ENCODE measurements at places on chromosomes 2 and 18.

GRCh38 chr2:192184349-192184748 is 10.4 kb downstream of the TMEFF2 start:
- no peak for DNase-seq

- no peak for DNase-seq
Observed at GRCh38 chr2:233247744-233248143, 3.7 kb upstream of the ATG16L1 start.

DNA sequence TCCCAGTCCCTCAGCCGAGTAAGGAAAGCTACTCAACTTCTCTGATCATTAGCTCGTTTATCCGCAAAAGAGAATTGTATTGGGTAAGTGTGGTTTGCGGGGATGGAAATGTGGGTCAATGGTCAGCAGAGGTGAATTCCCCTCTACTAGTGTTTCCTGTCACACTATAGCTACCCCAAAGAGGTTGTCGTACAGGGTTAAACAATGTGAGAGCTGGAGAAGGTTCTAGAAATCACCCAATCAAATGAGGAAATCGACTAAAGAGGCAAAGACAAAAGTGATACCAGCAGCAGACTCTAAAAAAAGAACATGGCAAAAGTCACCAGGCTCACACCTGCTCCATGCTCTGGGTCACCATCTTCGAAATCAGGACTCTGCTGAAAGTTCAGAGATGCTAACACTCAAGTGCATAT is 144.7 kb upstream of the ITGA4 start:
- no peak for DNase-seq

GRCh38 chr18:62979900-62980299 is 264.6 kb downstream of the PHLPP1 start:
- peak; percentile 18 for DNase-seq

GRCh38 chr18:21656402-21656801 is 44.3 kb downstream of the SNRPD1 start:
- DNase-seq, result no peak

GRCh38 chr18:14941792-14942191 is 193.8 kb downstream of the ANKRD30B start:
- DNase-seq, result no peak

DNA sequence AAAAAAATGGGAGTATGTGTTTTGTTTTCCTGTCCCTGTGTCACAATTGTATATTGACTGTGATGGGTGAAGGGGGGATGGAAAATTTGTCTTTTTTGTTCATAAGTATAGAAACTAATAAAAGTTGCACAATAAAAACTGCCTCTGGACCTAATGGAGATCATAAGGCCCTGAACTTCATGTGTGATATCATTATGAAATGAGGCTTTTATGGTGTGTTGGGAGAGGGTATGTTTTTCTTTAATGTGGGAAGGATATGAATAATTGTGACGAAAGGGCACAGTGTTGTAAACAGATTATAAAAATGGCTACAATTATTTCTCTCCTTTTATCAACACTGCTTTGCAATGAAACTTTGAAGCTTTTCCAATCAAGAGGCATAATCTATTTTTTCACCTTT is 1889.3 kb upstream of the CELF4 start:
- no peak for DNase-seq
